Foreskin melanocyte (primary cell): ENCODE measurements at places on chromosomes 2 and 18.

DNA sequence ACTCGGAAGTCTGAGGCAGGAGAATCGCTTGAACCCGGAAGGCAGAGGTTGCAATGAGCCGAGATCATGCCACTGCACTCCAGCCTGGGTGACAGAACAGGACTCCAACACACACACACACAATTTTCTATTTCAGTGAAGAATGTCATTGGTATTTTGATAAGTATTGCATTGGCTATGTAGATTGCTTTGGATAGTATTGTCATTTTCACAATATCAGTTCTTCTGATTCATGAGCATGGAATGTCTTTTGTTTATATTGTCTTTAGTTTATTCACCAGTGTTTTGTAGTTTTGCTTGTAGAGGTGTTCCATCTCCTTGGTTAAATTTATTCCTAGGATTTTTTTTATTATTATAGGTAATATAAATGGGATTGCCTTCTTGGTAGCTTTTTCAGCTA, 693.4 kb upstream of the SYT4 start:
- DNase-seq: no peak

- no peak for DNase-seq
Measured at GRCh38 chr18:56034949-56035348, 447.0 kb upstream of the TCF4 start.

DNA sequence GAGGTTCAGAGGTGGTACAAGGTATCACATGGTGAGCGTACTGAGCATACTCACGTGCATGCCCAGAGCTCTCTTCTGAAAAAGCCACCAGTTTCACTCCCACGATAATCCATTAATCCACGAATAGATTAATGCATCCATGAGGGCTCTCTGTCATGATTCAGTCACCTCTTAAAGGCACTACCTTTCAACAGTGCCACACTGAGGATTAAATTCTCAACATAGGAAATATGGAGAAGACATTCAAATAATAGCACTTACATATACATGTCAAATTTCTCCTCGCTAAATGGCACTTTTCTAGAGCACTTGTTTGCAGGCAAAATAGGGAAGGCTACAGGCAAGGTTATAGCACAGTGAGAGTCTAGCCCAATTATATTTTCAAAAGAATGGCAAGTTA, 825.9 kb downstream of the TRIB2 start:
- DNase-seq: no peak

DNA sequence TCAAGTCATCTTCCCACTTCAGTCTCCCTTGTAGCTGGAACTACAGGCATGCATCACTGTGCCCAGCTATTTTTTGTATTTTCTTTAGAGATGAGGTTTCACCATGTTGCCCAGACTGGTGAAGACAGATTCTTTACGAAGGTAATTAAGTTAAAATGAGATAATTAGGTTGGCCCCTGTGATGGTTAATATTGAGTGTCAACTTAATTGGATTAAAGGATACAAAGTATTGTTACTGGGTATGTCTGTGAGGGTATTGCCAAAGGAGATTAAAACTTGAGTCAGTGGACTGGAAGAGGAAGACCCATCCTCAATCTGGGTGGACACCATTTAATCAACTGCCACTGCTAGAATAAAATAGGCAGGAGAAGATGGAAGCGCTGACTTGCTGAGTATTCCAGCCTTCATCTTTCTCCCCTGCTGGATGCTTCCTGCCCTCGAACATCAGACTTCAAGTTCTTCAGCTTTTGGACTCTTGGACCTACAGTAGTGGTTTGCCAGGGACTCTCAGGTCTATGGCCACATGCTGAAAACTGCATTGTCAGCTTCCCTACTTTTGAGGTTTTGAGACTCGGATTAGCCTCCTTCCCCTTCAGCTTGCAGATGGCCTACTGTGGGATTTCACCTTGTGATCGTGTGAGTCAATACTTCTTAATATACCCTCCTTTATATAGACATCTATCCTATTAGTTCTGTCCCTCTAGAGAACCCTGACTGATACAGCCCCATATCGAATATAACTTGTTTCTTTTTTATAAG, 269.1 kb downstream of the TMX3 start:
- no peak for DNase-seq

DNA sequence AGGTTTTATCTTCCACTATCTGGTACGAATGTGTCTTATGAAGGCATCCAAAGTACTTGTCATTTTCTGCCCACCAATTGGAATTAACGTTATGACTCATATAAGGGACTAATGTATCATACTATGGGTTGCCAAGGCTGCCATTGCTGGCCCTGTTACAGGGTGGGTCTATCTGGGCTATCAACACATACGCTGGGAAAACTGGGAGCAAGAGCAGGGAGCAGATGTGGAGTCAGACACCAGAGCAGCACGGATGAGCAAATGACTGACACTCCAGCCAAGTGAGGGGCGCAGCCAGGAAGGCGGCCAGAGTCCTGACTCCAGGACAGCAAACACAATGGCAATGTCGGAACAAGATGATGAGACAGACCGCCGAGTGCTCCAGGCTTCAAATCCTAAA, 145.9 kb downstream of the COPS8 start:
- DNase-seq: no peak

DNA sequence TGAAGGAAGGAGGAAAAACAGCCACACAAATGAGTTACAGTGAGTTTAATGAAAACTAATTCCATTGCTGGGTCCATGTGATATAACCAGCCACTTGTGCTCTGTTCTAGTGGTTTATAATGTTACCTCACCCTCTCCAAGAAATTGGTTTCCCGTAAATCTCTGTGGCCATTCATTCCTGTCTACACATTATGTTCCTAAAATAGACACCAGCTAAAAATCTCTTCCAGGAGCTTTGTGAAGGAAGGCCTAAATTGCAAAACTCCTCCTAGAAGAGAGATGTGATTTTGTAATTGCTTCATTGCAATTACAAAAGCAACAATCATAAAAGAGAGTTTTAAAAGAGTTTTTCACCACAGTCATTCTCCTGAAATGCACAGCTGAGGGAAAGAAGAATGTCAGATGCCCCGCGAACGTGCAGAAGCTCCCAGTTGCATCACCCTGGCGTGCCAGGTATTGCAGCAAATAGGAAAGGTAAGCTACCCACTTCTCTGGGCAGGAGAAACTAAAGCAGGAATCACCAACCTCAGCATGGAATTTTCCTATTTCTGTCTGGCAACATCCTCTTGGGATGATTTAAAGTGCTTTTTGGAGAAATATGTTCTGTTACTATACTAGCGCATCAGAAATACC, 1.7 kb downstream of the SCN1A start:
- no peak for DNase-seq

DNA sequence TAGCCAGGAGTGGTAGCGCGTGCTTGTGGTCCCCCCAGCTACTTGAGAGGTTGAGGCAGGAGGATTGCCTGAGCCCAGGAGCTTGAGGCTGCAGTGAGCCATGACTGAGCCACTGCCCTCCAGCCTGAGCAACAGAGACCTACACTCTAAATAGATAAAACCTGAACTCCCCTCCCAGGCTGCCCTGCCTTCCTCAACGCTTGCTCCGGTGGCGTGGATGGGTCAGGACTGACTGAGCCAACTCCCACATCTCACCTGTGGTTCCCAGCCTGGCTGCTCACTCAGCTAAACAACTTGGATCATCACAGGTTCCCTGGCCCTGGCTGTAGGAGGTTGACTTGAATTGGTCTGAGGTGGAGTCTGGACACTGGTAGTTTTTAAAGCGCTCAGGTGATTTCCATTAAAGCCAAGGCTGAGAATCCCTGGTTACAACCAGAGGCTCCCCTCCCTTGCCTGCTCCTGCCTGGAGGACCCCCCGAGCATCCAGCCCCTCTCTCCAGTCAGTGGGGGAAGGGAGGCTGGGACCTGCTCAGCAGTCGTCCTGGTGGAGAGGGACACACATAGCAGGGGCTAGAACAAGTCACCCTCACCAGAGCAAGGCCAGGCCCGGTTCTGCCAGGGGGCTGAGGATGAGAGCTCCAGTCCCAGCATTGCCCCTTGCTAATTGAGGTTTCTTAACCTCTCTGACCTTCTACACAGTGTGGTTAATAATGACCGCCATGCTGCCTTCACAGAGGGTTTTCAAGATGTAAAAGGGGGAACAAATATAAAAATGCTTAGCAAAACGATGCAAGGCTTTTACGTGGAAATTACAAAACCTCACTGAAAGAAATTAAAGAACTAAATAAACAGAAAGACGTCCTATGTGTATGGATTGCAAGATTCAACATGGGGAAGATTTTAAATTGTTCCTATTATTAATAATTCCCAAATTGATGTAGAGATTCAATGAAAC, 46.9 kb upstream of the TAF1B start:
- DNase-seq: no peak

DNA sequence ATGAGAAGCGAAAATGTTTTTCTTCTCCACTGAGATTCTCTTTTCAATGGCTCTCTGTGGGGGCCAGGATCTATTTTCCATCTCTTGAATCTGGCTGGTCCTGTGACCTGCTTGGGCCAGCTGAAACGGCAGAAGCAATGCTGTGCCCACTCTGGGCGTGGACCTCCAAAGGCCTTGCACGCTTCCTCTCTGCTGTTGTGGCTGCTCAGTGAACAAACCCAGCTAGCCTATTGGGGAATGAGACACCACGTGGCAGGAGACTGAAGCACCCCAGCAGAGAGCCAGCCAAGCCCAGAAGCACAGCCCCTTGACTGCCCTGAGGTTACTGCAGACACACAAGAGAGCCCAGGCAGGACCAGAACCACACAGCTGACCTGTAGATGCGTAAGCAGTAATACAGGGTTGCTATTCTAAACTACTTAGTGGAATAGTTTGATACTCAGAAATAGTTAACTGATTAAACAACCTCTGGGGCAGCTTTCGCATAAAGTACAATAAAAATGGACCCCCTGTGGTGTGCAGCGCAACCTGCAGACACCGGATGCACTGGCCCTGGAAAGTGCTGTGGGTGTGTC, 221.7 kb upstream of the SH3BP4 start:
- DNase-seq: no peak
